ENCODE measurements at places on chromosomes 7 and 10.

DNA sequence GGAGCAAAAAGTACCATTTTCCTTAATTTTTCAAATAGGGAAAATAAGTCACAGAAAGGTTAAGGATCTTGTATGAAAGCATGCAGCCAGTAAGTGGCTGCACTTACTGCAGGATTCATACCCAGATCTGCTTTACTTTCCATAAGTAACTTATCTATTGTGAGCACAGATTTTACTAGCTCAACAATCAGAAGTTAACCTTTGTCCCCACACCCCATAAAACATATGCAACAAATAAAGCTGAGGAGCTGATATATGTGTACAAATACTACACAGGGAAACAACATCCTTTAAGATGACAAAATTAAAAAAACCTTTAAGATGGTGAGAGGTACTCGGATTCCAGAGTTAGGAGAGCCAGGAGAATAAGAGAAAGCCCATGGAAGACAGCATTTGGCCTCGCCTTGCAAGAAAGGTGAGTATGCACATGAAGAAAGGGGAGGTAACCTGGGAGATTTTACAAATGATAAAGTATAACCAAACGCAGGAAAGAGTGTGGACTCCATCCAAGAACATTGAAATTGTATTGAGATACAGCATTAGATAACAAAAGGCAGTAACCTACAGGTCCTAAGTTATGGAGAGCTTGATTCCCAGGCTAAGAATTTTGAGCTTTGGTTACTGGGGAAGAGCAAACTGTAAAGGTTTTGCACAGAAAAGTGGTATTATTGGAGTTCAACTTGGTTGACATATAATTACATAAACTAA, 87.1 kb downstream of the ITGB8 start:
- DNase-seq, result no peak

- no peak for DNase-seq
Observed at GRCh38 chr7:24824896-24825295, 67.6 kb upstream of the GSDME start.

- DNase-seq, result no peak
Observed at GRCh38 chr10:98041352-98042043, 11.1 kb upstream of the CRTAC1 start.

GRCh38 chr10:3872712-3873329, 87.8 kb upstream of the KLF6 start:
- no peak for DNase-seq

DNA sequence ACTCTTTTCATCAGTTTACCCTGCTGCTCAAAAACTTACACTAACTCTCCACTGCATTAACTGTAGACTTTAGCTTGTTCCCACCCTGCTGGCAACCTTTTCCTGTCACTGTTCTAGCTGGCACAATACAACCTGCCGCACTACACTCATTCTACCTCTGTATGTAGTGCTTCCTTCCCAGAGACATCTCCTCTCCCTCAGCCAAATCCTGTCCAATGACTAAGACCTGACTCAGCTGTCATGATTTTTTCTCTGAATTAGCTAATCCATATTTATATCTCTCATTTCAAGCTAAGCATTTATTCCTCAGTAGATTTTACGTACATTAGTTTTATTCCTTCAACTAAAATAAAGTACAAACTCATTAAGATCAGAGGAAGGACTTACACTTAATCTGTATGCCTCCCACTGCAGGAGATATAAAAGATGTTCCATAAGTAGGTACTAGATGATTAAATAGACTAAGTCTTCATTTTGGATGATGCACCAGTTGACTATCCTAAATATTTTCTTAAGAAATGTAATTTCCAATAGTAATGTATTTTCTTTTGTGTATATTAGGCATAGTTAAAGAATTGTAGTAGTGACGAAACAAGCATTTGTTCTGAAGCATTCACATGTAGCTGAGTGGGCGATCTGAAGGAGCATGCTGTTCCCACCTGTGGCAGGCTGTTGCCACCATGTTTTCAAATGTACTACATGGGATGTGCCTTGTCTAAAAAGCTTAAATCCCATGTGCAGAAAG, 189.1 kb downstream of the SKAP2 start:
- DNase-seq, result no peak

DNA sequence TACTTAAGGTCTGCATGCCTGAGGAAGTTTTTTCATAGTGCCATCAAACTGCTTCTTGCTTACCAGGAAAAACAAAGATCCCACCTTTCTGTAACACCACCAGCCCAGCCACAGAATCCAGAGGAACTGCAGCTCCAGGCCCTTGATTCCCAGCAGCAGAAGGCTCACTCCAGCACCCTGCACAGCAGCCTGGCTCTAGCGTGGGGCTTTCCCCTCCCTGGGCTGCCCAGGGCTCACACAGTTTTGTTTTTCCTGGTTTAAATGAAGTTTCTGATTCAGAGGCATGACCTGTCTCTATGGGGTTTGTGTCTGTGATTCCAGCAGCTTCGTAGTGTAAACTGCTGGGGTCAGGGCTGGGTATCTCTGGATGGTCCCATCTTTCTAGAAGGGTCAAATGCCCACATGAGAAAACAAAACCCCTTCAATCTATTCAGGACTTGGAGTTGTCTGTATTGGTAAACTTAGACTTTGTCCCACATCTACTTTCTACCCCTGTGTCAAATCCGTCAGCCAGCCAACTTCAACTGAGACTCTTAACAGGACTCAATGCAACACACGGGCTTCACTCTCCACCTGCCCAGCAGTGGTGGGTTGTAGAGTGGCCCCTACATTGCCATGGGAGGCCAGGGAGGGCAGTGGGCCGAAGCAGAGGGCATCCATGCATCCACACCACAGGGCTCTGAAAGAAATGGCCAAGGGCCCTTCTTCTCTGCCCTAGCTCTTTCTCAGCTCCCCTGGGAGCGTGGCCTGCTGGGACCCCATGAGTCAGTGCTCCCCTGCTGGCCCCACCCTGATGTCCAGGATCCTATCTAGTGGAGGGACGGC, 73.6 kb downstream of the ATXN7L1 start:
- DNase-seq, result no peak

DNA sequence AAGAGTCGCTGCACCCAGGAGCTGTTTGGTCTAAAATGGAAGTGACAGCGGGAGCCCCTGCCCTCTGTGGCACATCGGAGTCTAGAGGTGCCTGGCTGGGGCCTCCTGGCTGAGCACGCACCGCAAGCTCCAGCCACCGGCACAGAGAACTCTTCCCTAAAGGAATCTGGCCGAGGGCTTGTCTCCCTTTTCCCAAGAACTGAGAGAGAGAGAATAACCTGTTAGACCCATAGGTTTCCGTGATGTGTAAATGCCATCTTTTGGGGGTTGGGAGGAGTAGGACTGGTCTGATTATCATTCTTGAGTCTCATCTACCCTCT, 47.3 kb downstream of the PROSER2 start:
- DNase-seq, result no peak

GRCh38 chr10:118072840-118073239, 26.1 kb upstream of the RAB11FIP2 start:
- no peak for DNase-seq

GRCh38 chr7:112699725-112700513, 90.3 kb downstream of the TMEM168 start:
- DNase-seq, result no peak

GRCh38 chr7:2203766-2204300, 28.9 kb downstream of the MAD1L1 start:
- no peak for DNase-seq

GRCh38 chr10:33653584-33654367, 319.3 kb upstream of the NRP1 start:
- no peak for DNase-seq

DNA sequence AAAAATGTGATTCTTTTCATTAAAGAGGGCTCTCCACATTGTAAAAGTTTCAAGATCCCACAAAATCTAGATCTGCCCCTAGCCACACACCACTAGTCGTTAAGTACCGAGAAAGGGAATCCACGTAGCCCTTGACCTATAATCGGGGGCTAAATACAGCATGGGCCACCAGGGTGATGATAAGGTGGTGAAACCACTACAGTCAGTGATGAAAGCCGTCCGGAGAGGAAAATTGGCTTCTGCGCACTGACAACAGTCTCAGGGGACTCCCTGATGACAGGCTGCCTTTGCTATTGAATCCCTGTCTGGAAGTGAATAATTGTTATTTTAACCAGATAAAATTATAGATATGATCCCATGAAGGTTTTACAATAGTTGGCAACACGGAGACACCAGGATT, 4.6 kb downstream of the TECTB start:
- no peak for DNase-seq

DNA sequence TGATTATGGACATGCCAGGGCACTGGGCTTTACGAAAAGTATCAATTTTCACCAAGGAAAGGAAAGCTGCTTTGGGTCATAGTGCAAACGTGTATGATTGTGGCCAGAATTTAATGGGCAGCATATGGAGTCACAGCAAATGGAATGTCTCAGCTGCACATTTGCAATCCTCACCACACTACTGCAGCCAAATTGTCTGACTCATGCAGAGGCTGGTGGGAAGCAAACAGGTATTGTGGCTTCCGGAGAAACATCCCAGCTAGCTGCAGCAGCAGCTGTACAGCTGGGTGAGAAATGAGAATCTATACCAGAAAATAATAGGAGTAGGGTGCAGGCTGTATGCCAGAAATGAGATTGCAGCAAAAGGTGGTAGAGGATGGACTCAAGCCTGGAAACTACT, 374.7 kb upstream of the VWC2 start:
- DNase-seq, result no peak

GRCh38 chr7:64893401-64893800, 9.7 kb upstream of the ZNF273 start:
- DNase-seq, result no peak

DNA sequence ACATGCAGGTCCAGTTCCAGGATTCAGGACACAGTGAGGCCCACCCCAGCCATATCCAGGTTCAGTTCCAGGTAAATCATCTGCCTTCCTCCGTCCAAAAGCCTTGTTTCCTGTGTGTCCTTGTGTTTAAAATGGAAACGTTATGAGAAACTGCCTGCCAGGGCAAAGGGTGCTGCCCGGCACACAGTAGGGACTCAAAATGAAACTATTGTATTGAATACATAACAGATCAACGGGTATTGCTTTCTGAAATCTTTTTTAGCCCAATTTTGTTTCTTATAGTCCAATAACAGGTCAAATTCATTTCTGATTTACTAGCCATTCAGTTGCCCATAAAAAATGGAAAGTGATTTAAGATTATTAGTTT, 115.5 kb downstream of the EGFR start:
- DNase-seq, result no peak

GRCh38 chr10:48478980-48479811, 125.7 kb downstream of the ARHGAP22 start:
- no peak for DNase-seq

DNA sequence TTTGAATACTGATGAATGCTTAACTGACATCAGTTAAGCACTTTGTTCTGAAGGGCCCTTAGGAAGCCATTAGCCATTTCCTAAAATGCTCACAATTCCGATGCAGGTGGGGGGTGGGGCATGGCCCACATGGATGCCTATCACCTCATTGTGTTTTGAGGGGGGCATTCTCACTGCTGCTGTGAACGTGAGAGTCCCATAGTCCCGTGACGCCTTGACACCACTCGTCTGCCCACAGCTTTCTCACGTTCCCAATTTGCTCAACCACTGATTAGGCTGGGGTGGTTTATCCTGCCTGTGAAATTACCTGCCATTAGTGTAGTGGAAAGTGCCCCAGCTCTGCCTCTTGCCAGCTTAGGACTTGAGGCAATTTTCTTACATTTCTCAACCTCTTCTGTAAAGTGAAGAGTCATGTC, 31.9 kb downstream of the DUSP5 start:
- no peak for DNase-seq

DNA sequence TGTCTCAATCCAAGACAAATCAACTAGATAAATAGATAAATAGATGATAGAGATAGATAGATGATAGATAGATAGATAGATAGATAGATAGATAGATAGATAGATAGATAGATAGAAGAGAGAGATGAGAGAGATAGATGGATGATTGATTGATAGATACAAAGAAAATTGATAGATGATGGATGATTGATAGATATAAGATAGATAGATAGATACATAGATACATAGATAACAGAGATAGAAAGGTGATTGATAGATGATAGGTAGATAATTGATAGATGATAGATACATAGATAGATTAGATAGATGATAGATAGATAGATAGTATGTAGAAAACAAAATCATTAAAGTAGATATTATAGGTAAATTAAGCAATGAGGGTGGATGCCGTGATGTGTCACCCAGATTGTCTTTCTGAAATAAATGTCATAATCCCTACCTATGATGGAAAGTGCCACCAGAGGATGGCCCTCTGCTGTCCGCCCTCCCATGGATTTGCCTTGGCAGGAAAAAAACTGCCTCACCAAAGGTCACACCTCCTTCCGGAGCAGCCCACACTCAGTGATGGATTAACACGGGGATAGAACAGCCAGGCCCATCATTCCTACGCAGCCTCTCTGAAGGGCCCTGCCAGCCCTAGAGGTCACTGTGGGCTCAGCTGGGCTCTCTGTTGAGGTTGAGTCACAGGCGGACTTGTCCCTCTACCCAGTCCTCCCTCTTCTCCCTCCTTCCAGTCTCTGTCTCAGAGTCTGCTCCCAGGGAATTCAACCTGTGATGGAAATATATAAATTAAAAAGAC, 50.8 kb downstream of the KCNH2 start:
- no peak for DNase-seq

All from activated gamma-delta T cell (primary cell).